ENCODE measurements at places on chromosomes 1 and 21.

DNA sequence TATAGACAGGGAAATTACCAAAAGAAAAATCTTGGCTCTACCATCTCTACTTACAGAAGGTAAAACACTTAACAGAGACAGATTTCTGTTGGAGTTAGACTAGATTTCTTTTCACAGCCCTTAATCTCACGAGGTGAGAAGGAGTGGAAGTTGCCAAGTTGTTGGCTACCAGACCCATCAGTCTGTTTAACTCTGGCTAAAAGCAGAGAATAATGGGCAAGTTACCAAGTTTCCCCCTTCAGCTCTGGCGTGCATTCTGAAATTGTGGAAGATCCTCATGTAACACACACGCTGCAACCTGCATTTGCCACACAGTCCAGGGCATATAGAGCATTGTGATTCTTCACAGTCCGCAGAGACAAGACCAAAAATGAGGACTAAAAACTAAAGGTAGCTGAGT lies 49.3 kb downstream of the STX6 start:
- DNase-seq: no peak

GRCh38 chr1:79896140-79896539 lies 889.6 kb upstream of the ADGRL4 start:
- DNase-seq: no peak

DNA sequence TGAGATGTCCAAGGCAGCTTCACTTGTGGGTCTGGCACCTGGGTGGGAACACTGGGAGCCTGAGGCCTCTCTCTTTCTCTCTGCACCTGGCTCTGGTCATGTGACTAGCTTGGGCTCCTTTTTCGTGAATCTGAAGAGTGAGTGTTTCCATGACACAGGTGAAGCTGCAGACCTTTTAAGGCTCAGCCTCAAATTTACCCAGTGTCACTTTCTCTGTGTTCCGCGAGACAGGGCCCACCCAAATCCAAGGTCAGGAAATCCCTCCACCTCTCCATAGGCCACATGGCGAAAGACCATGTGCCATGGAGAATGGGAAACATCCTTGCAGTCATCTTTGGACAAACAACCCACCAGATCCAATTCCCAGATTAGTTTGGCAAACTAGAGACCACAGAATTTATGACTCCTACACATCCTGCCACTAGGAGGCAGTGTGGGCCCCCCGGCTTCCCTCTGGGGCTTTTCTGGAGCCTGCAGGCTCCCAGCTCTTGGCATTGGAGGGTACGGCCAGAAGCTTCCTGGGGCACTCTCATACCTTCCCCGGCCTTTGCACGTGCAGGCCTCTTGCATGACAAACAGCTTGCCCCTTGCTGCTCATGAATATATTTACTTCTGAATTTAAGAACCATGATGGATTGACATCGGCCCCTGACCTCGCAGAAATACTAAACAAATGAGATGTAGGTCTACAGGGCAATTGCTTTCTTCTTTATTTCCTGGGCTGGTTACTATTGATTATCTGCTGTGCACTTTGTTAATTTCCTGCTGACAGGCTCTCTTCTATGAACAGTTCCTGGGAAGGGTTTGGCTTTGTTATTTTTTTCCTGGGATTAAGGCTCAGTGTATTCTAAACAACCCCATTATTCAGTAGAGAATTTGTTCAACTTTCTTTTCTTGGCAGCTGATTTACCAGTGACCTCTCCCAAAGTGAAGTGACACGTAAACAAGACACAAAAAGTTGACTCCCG lies 180.7 kb downstream of the KAZN start:
- peak; percentile 8 for DNase-seq

GRCh38 chr1:226872437-226872836 lies 2.0 kb downstream of the PSEN2 start:
- peak; percentile 94 for DNase-seq

GRCh38 chr1:19664453-19665185 lies at the start of gene HTR6:
HTR6 (plus strand) TSS chr1:19664875; CDS start chr1:19665754, 879 bp downstream.
- DNase-seq: no peak

DNA sequence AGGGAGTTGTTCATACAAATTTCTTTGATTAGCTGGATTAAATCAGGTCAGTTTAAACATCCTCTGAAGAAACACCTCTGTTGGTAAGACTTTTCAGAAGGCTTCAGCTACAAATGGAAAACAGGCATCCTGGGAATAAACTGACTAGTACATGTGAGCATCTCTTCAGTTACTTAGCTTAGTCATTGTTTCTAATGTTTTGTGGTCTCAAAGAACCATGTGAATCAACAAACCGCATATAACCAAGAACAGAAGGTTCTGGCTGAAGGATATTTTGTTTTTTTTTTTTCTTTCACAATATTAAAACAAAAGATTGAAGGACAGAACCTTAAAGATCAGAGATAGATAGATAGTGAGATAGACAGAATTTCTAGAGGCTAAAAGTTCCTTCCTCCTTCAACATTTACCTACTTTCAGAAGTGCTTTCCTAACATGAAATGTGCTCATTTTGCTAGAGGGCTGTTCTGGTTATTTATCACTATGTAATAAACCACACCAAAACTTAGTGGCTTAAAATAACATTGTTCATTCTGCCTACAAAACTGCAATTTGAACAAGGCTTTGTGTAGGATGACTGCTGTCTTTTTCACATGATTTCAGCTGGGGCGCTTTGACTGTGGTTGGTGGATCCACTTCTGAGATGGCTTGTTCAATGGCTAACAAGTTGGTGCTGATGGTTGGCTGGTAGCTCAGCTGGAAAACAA lies 119.8 kb upstream of the PTGFR start:
- peak; percentile 98 for DNase-seq

GRCh38 chr1:26822737-26823395 lies 3.6 kb upstream of the ZDHHC18 start:
- DNase-seq: no peak

GRCh38 chr1:152251391-152251790 lies 27.4 kb upstream of the HRNR start:
- peak; percentile 65 for DNase-seq

DNA sequence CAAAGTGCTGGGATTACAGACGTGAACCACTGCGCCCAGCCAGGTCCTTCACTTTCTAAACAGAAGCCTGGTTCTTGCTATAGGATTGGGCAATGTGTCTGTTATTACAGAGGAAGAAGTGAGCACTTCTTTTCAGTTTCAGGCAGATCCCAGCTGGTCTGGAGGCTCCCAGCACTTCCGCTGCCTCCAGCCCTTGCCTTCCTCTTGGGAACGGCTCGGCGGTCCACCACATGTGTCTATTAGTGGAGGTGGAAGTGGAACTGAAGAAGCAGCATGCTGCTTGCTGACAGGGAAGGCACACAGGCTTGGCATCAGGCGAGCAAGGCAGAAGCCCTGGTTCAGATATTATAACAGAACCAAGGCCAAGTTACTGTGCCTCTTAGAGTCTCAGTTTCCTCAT lies 17.0 kb downstream of the MKNK1 start:
- no peak for DNase-seq

- no peak for DNase-seq
Observed at GRCh38 chr1:214993419-214993818, 89.1 kb upstream of the KCNK2 start.

DNA sequence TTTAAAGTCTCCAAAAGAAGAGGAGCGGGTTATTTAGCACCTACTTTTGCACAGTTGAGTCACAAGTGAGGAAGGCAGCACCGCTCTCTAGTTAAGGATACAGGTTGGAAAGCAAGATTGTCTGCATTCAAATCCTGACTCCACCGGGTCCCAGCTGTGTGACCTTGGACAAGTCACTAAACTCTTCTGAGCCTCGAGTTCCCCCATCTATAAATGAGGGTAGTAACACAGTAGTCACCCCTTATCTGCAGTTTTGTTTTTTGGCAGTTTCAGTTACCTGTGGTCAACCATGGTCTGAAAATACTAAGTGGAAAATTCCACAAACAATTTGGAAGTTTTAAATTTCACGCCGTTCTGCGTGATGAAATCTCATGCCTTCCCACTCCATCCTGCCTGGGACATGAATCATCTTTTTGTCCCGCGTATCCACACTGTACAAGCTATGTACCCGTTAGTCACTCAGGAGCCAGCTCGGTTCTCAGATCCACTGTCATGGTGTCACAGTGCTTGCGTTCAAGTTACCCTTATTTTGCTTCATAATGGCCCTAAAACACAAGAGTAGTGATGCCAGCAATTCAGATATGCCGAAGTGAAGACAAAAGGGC lies 49.4 kb downstream of the CAPZB start:
- DNase-seq: peak; percentile 72
